ENCODE measurements at places on chromosomes 7 and 10. TPM values are rescaled to one million over a fixed set of nuclear protein-coding genes. Genes with fewer than 3 reads are reported as not detected.

DNA sequence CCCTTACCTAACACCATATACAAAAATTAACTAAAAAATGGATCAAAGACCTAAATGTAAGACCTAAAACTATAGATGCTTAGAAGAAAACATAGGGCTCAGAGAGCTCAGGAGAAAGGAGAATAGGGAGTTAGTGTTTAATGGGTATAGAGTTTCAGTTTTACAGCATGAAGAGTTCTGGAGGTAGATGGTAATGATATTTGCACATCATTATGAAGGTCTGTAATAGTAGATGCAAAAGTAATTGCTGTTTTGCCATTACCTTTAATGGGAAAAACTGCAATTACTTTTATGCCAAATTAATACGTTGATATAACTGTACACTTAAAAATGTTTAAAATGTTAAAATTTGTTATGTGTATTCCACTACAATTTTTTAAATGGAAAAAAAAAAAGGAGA, 39.2 kb upstream of the NANOS1 start:
- DNase-seq = no peak

DNA sequence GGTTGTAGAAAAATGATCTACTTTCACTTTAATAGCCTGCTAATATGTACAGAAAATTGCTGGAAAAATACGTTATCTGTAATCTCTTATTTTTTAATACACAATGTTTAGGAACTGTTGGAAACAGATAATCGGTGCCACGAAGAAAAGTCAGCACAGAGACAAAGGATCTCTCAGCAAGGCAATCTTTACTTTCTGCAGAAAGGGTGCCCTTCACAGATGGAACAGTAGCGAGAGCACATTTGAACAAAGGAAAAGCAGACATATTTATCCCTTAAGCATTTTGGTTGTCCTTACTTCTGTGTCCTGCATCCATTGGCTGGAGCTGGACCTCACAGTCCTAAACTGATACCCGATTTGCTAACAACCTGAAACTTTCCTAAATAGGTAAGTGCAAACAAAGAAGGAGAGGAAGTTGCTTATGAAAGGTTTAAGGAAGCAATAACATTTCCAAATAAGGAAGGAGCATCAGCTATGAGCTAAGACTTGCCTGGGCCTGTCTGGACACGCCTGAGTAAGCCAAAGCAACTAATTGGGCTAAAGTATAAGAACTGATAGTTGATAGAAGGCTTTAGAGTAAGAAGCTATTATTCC, 640.0 kb downstream of the SH2D4B start:
- DNase-seq = no peak

DNA sequence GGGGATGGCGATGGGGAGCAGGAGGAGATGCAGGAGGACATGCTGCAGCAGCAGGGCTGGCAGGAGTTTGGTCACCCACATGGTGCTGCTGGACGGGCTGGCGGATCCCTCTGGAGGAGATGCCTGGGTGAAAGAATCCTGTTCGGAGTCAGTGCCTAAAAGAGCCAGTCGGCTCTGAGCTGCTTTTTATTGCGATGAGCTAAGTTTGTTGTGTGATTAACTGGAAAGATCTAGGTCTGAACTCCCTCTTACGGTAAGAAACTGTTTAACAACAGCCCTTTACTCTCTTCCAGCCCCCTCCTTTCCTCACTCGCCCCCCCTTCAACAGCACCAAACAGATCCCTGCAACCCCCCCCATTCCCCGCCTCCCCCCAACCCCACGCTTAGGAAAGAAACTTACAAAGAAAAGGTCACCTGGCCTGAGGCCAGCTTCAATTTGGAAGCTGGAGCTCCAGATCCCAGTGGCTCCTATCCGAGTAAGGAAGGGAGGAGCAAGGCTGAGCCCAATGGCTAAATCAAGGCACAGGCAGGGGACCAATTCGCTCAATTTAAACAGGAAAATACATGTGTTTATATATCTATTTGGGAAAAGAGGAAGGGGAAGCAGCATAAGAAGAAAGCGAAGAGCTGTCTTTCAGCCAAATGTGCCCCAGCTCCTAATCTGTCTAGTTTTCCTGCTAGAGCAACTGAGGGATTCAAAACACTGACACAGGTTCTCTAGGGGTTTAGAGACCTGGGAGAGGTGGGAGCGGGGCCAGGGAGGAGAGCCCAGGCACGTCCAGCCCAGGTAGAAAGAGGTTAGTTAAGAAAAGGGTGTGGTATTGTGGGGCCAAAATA, at the start of gene HGF:
Gene HGF, minus strand, starts transcription at position 157 of the 837 bp plus-strand sequence. Its CDS starts 76 bp downstream, at position 81.
- DNase-seq = peak; percentile 30

DNA sequence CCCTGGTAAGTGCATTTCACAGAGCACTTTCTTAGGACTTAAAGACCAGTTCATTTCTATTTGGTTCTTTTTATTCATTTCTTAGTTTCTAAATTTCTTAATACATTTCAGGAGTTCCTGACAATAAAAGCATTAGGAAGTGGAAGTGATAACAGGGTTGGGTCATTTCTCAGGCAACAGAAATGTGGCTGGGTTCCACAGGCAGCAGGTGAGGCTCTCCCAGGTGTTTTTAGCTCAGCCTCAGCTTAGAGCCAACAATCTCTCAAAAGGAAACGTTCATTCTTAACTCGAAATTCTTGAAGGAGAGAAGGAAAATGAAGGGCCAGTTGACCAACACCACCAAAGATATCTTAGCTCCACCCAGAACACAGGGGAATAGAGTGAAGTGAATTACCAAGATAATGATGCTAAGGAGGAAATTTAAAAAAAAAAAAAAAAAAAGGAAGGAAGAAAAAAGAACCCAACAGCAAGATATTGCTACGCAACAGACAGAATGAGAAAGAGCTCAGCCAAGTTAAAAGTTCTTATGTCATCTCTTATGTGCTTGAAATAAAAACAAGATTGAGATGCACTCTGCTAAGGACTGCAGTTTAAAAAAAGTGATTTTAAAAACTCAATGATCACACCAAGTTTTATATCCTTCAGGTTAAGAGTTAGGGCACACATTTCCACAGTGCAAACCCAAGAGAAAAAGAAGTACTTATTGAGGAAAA, 230.1 kb downstream of the GLI3 start:
- no peak for DNase-seq

GRCh38 chr10:89393898-89394297, 1.5 kb downstream of the IFIT1 start:
- no peak for DNase-seq

GRCh38 chr7:158387546-158387891, 200.1 kb downstream of the PTPRN2 start:
- no peak for DNase-seq

ABLIM1 gene
- total RNA-seq = 107 TPM

- no peak for DNase-seq
These were observed 153.9 kb upstream of the PCBD1 start for GRCh38 chr10:71042216-71042615.

TMEM270 gene
- not detected for total RNA-seq

- DNase-seq = no peak
These were observed 88.0 kb downstream of the FANK1 start for GRCh38 chr10:125984346-125984745.

DNA sequence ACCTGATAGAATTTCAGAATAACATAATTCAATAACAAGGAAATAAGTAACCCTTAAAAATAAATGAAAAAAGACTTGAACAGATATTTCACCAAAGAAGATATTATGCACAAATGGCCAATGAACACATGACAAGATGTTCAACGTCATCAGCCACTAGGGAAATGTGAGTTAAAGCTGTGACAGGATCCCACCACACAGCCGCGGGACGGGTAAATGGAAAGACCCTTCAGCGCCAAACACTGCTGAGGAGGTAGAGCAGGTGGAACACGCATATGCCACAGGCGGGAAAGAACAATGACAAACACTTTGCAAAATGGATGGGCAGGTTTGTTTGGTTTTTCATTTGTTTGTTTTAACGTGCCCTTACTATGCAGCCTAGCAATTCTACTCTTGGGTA, 86.1 kb upstream of the RNF32 start:
- DNase-seq = no peak

SLC13A1 gene
- total RNA-seq = 2.6 TPM

CALML5 gene
- not detected for total RNA-seq

DNA sequence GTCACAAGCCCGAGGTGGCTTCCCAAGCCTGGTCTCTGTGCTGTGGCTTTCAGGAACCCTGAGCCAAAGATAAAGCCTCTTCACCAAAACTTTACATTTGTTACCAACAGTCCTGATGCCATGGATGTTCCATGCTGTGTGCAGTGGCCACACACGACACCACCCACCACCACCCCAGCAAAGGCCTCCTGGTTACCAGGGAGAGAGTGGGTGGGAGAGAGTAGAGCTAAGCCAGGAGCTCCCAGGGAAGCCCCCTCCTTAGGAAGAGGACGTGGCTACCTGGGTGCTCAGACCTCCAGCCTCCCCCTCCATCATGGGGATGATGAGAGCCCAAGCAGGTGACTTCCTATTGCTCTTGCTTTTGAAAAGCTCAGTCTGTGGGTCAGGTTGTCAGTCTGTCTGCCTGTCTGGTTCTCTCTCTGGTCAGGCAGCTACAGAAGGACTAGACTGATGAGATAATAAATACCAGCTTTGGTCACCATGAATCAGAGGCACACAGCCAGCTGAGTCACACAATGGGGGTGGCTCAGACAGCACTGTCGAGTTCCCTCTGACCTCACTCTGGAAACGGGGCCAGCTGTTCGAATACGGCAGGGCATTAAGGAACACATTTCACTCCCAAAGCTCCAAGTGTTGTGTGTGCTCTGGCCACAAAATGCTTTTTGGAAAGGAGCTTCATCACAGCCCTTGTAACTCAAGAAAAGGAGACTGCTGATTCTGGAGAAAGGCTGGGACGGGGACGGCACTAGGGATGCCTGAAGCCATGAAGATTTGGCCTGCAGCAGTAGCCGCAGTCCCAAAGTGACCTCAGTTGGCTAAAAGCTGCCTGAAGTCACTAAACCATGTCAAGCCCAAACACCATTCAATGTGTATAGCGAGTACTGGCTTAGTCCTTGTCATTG, 166.0 kb downstream of the FANK1 start:
- DNase-seq = peak; percentile 46

Data from left colon (tissue), 2 donors.